ENCODE measurements at places on chromosomes 4 and X.

GRCh38 chr4:13647031-13647430 lies 19.5 kb upstream of the BOD1L1 start:
- DNase-seq = no peak

- no peak for DNase-seq
These were observed 6.9 kb downstream of the SH3TC1 start for GRCh38 chr4:8205749-8206611.

- no peak for DNase-seq
These were observed 5.0 kb upstream of the PPID start for GRCh38 chr4:158728236-158728635.

DNA sequence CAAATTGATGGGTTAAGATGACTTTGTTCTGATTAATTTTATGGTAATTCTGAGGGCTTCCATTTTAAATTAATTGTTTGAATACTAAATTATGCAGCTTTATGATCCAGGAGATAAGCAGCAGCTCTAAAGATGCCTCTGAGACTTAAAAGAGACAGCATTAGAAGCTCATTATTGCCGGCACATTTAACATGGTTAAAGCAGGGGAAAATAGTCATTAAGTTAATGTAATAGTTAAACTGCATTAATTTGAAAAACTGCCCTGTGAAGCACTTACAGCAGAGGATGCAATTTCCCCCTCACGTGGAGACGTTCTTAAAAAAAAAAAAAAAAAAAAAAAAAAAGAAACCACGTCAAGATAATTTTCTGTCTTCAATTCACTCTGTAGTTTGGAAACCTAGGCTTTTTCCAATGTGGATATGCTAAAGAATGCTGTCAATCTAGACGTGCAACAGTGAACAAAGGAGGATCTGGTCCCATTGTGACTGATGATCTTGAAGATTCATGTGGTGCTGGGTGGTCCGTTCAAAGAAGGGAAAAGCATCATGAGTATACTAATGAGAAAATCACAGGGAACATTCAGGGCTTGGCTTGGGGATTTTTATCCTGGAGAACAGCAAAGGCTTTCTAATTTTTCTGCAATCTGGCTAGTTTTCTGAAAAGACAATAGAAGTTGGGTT lies 440.6 kb upstream of the HS3ST1 start:
- DNase-seq = no peak

GRCh38 chrX:108582151-108582550 lies 142.5 kb downstream of the COL4A5 start:
- no peak for DNase-seq

DNA sequence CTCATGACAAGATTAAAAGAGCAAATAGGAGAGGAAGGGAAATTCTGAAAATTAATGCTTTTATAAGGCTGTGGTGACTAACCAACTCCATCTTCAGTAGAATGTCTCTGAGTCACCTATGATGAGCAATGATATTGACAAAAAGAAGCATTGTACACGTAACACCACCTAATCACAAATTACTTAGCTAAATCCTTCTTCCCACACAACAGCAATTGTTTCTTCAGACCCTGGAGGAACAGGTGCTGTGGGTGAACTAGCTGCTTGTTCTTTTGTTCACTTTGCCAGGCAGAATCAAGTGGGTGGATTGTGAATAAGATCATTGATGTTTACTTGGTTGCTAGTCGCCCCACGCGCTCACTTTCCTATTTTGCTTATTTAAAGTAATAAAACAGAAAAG lies 315.5 kb downstream of the CAMK2D start:
- DNase-seq = no peak
